Right ventricle myocardium superior (tissue), 1 donor: ENCODE measurements at places on chromosomes 13 and 19. TPM values are rescaled to one million over a fixed set of nuclear protein-coding genes. Genes with fewer than 3 reads are reported as not detected.

Gene ARRDC2
- 19.1 TPM for total RNA-seq

Gene IZUMO2
- not detected for total RNA-seq

Gene POLR2E
- 146 TPM for total RNA-seq

Gene HIPK4
- not detected for total RNA-seq

Gene KLK1
- not detected for total RNA-seq
